ENCODE measurements at places on chromosomes 12 and 14.
A peak's percentile ranks its signal among the peaks of the same experiment; 100 is the strongest.

DNA sequence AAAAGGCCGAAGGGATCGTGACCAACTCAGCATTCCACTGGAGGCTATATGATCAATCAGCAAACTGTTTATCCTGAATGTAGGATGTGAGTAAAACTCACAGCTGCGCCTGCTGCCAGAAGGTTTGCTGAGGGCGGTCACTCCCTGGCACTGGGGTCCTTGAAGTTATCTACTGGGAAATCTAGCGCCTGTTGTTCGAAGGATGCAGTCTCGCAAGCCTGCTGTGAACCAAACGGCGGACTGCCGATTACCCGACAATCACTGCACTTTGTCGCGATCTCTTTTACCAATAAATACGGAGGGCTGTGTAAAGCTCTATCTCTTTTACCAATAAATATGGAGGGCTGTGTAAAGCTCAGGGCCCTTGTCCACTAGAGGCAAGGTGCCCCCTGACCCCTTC, 12.9 kb downstream of the DDX51 start:
- no peak for DNase-seq

DNA sequence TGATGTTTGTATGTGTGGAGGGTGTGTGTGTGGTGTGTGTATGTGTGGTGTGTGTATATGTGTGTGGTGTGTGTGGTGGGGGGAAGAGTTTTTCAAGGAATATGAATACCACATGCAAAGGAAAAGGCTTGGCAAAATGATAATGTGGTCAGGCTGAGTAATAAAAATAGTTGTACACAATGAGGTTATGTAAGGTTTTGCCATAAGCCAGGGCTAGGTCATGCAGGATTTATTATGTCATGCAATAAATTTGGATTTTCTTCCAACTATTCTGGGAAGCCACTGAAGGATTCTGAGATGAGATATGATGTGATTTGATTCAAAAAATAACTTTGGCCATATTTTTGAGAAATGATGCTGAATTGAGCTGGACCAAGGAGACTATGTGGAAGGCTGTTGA, 1191.6 kb upstream of the SEL1L start:
- no peak for DNase-seq

DNA sequence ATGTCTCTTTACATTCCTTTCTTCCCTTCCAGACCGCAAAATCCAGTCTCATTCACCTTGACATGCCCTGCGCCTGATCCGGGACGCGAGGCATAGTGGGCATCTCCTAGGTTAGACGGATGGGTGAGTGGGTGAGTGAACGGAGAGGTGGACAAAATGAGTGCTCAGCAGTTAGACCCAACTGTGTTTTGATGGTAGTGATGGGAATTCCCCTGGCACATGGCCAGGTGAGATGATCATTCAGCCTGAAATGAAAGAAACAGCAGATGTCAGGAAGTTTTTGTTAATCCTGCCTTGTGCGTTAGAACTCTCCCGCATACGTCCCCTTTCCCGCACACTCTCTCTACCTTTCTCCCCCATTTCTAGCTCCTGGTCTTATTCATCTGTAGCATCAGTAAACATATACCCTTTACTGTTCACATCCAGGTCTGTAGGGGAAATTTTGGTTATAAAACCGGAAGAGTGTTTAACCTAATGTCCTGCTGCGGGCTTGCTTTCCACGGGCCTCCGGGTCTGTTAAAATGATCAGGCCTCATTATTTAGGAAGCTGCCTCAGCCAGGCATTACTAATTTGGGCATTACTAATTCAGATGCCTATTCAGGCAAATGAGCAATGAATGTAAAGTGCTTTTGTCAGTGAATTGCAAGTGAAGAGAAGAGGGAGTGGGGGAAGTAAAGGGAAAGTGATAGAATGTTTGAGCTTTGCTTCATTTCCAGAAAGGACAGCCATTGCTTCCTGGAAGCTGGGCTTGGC, 172.8 kb downstream of the ETV6 start:
- DNase-seq: no peak

DNA sequence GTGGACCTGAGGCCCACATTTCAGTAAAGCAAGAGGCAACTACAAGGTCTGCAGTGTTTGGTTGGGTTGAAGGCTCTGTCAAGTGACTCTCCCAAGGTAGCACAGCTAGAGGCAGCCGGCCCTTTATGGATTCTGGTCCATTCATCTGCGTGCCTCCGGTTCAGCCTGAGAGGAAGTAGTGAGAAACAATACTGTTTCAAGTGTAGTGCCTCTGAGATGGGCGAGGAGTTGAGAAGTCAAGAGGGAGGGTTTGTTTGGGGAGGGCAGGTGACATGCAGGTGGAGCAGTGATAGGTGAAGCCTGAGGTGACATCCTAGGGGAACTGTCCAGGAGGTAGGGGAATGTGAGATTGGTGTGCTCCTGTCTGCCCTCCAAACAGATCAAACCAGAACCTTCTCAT, 933.5 kb downstream of the VRK1 start:
- no peak for DNase-seq

GRCh38 chr12:120598674-120599463, 17.7 kb upstream of the POP5 start:
- DNase-seq: peak; percentile 66

- no peak for DNase-seq
Measured at GRCh38 chr12:63103494-63104131, 47.4 kb downstream of the AVPR1A start.

DNA sequence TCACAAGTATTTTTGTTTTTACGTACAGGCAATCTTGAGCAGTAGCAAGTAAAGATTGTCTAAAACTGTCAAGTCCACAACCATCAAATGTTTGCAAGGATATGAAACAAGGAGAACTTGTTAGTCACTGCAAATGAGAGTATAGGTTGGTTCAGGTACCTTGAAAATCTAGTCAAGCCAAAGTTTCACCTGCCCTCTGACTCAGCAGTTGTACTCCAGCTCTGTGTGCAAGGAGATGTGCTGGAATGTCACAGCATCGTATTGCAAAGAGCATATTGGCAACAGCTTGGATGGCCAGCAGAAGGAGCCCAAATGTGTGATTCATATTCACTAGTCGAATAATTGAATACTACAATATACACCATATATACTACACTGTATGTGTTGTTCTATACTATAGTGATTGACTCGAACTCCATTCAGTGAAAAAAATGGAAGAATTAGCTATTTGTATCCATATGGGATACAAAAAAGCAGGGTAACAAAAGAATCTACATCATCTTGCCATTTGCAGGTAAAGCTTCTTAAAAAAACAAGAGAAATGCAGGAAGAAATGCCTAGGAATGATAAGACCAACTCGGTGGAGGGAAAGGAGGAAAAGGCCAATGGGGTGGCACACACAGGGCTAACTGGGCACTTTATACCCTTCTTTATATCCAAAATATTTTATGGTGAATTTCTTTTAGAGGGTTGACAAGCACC, 44.0 kb downstream of the EID3 start:
- DNase-seq: no peak

DNA sequence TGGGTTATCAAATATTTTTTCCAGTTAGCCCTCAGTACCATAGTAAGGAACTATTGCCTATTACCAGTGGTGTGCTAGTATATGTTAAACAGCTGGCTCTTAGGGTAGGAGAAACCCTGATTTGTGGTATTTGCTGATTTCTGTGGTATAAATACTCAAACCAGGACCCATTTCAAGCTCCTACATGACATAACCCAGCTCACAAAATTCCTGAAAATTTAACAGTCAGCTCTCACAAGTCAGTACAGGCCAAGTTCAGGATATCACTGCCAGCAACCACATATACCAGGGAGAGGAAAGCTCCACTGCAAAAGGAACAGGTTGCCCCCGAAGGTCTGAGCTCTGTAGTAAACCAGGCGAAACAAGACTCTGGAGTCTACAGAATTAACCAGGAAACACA, 315.3 kb downstream of the NOVA1 start:
- DNase-seq: no peak

GRCh38 chr12:102480406-102480805, at the start of gene IGF1:
Gene IGF1, minus strand, starts transcription at chr12:102480563. Its CDS starts 182 bp downstream, at chr12:102480381.
- DNase-seq: peak; percentile 84

GRCh38 chr14:54935958-54936357, 33.3 kb upstream of the GCH1 start:
- DNase-seq: no peak

- peak; percentile 18 for DNase-seq
Measured at GRCh38 chr12:3604748-3605586, 114.0 kb downstream of the PRMT8 start.

DNA sequence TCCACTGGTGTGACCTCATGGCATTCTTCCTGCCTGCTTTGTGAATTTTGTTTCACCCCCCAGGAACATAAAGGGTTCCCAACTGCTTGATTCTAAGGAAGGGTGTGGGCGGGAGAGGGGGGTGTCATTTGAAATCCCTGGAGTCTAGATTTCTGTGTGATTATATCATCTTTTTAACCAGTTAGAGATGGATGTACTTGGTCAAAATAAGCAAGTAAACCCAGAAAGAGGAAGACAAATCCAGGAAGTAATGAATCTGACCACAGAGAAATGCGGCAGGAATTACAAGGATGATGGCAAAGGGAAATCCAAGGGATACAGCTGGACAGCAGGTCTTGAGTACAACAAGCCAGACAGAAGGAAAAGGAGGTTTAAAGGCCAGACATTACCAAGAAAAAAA, 38.9 kb downstream of the DMAC2L start:
- DNase-seq: peak; percentile 54

GRCh38 chr12:105041186-105041585, 43.1 kb downstream of the ALDH1L2 start:
- no peak for DNase-seq

- DNase-seq: no peak
Measured at GRCh38 chr14:70239802-70240201, 51.1 kb upstream of the SLC8A3 start.

DNA sequence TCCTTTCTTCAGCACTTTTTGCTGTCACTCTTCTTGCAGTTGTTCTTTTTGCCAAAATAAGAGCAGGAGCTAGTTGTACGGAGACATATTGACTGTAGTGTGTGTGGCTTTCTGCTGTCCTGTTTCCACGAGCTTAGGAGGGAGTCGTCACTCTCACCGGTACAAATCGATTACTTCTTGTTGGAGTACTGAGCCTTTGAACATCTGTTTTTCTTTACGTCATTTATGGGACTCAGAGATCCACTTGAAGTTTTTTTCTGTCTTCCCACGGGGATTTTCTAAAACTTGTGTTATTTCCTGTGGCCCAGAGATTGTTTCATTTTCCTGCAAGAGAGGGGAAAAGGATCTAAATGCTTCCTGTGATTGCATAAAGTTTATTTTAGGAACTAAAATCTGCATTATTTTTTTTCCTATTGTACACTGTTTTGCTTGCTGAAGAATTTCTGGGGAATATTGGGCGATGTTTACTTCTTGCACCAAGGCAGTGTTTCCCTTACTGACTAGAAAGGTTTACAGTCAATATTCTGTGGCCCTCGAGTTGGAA, 199.8 kb upstream of the ARHGAP5 start:
- DNase-seq: no peak

DNA sequence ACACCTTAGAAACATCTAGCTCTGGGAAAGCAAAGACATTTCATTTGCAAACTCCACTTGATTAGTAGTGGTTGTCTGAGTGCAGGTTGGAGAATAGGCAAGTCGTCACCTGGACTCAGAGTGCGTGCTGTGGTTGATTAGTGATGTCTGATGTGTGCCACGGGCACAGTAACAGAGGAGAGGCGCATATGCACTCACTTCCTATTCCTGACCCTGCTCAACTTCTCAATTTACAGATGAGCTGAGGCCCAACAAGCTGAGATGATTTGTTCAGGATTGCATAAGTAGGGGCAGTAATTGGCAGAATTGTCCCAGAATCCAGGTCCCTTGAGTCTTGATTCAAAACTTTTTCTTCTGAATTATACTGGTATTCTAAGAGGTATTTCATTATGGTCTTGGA, 44.9 kb downstream of the ADCK1 start:
- DNase-seq: peak; percentile 82

GRCh38 chr12:49066120-49066519, 3.7 kb downstream of the RHEBL1 start:
- no peak for DNase-seq

- DNase-seq: no peak
Measured at GRCh38 chr12:111037047-111037446, 116.7 kb upstream of the MYL2 start.

GRCh38 chr12:64077922-64078321, 144.2 kb downstream of the KICS2 start:
- DNase-seq: no peak

DNA sequence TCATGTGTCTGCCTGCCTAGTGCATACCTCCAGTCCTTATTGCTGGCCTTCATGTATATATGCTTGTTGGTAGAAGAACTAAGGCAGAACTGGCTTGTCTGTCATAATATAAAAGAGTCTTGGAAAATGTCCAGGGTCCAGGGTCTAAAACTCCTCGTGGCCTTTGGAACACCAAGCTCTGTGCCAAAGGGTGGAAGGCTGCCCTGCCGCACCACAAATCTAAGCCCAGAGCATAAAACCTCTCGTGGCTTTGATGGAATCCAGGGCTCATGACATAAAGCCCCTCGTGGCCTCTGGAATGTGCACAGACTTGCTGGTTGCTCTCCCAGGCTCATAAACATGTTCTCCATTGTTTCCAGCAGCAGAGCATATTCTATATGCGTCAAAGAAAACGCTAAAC, 107.9 kb downstream of the BBS10 start:
- no peak for DNase-seq

DNA sequence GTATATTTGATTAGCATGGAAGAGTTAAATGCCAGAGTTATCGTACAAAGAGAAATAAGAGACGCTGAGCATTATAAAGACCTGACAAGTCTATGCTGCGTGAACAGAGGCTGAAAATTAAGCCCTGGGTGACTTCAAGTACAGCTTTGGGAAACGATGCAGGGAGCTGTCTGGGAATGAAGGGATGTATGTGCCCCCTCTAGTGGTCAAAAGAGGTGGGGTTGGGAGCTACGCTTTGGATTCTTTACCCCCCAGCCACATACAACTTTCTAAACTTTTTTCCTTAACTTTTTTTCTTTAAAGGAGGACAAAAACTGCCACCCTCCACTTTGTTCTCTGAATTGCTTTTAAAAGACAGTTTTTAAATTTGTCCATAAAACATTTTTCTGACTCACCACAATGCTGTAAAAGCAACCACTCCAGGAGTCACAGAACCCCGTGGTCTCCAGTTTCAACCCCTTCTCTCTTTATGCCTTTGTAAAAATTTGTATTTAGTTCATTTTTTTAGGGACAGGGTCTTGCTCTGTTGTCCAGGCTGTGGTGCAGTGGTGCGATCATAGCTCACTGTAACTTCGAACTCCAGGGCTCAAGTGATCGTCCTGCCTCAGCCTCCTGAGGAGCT, 59.4 kb downstream of the ZNF664 start:
- peak; percentile 22 for DNase-seq

- no peak for DNase-seq
Measured at GRCh38 chr12:100864366-100864765, 69.8 kb downstream of the ANO4 start.

- DNase-seq: no peak
Measured at GRCh38 chr14:80077262-80077661, 134.0 kb downstream of the DIO2 start.

DNA sequence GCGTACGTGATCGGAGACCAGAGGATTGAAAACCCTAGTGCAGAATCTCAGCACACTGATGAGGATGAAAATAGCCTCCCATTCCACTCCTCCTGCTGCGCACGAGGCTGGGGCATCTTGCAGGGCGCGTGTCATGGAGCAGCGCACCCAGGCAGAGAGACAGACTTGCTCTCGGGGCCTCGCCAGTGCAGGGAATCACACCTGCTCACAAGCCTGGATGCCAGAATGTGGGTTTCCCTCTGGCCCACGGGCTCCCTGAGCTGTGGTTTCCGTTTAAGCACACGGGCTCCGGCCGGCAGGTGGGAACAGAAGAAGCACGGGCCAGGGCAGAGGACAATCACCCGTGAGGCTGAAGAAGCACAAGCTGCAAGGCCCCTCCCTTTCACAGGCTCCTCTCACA, 2.0 kb downstream of the FGF6 start:
- no peak for DNase-seq

All from MV-4-11 (cell line).